HuH-7.5 (cell line): ENCODE measurements at places on chromosomes 3 and 15.

- no peak for DNase-seq
These were observed 125.3 kb upstream of the THBS1 start for GRCh38 chr15:39455471-39455991.

DNA sequence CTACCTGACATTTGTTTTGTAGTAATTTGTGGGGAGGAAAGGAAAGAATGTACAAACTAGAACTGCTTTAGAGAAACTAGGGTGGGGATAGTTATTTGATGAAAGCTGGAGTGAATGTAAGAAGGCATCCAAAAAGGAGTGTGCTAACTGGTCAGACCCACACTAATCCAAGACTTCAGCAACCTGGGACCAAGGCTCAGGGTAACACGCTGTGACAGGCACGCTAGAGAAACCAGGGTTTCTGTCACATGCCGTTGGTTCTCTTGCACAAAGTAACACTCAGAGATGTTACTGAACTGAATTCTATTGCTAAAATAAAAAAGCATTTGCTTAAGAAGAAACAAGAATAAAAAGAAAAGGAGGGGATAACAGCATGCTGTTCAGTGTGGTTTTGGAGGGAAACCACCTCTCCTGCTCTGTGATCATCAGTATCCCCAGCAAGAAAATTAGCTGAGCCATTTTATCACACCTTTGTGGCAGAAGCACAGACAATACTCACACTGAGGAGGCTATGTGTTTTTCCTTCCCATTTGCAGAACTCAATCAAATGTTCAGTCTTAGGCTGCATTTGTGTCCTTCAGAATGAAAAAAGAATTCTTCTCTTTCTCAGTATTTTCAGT is 2.8 kb upstream of the CCDC80 start:
- no peak for DNase-seq

GRCh38 chr3:30477149-30477921 is 129.1 kb upstream of the TGFBR2 start:
- DNase-seq = no peak

DNA sequence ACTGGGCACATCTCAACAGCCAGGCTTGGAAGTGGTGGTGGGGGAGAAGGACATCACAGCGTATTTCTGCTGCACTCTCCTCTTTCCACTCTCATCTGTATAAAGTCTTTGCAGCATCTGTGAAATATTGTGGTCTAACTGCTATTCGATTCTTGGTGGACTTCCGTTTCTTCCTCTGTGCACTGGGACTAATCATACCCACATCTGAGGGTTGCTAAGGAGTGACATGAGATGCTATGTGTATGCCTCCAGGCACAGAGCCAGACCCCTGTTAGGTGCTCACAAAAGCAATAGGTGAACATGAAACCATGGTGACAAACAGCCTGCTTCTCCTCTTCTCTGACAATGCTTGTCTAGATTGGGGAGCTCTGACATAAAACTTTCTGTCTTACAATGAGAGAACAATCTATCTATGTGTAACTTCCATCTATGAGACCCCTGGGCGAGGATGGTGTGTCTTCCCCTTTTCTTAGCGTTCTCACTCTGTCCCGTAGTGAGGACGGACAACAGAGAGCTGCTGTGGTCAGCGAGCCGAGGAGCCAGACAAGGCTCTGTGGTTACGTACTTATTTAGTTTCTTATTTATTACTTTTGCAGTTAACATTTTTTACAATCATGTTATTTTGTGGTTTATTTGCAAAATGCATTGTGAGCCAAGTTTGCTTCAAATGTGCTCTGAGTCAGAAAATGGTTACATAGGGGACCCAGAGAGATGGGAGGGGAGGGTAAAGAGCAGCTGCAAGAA is 196.7 kb upstream of the TPRG1 start:
- DNase-seq = no peak

GRCh38 chr3:122743581-122744120 is 50.0 kb downstream of the HSPBAP1 start:
- no peak for DNase-seq

DNA sequence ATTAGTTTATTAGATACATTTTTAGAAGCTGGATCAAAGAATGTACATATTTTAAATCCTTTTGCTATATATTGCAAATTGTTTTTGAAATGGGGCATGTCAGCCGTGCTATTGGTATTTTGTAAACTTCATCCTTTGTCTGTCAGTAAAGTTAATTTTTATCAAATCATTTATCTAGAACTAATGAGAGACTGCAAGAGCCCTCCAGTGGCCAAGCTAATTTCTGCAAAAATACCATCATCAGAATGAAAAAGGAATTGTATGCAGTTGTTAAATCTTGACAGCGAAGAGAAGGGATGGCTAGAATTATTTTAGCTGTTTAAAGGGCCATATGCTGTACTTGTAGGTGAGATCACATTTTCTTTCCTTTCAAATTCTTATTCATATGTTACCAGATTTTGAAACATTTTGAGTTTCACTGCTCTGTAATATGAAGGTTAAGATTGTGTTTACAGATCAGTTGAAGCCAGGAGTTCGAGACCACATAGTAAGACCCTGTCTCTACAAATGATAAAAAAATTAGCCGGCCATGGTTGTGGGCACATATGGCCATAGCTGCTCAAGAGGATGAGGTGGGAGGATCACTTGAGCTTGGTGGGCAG is 8.1 kb upstream of the CLDN11 start:
- DNase-seq = no peak

DNA sequence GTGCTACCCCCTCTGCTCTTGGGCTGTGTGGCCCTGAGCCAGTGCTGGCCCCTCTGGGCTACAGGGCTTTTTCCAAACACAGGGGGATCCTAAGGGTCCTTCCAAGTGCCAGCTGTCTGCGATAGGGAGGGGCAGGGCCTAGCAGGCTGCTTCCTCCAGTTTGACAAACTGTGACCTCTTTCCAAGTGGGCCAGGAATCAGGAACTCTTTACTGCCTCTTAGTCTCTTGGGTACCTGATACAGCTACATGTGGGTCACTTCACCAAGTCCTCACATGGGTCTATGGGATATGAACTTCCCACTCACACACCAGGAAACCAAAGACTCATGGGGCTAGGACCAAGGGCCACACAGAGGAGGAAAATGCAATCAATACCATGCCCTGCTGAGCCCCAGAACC is 25.4 kb downstream of the SEC61A1 start:
- no peak for DNase-seq

DNA sequence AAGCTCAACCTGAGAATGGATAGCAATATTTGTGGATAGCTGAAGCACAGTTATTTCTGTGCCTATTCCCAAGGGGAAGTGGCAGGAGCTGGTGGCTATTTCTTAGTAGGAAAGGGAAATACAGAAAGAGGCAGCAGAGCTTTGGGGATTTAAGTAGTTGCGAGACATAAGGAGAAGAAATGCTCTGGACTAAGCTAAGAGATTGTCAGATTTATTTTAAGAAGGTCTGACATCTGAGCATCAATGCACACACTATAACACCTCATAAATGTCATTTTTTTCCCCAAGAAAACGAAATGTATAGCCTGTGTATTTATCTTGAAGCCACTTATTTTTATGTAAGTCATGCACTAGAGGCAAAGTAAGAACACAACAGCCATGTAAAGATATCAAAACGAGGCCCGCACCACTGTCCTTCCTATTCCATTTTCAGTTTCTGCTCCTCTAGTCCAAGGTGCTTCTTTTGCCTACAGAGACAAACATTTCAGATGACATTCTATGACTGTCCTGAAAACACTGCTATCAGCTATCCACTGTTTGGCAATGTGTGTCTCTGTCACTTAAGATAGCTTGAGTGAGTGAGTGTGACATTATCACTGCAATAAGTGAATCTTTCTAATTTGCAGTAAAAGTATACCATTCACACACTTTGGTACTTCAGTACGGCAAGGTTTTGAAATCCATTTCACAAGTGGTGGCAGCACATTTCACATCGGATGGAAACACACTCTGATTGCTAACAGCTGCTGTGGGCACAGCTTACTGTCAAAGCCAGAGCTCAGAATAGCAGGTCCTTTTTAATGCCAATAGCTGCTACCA is 62.7 kb upstream of the ICE2 start:
- no peak for DNase-seq

DNA sequence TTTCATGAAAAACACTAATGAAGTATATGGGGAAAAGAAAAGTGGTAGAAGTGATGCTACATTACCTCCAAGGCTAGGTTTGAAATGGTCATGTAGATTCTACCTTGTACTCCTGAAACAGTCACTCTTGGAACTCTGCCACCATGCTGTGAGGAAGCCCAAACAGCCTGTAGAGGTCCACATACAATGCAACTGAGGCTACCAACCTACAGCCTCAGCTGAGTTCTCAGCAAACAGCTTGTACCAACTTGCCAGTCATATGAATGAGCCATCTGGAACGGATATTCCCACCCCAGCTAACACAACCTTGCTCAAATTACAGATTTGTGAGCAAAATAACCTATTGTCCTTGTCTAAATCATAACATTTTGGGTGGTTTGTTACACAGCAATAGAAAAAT is 193.5 kb downstream of the ULK4 start:
- DNase-seq = no peak

- DNase-seq = no peak
These were observed 408.0 kb downstream of the TBL1XR1 start for GRCh38 chr3:176789281-176789705.

DNA sequence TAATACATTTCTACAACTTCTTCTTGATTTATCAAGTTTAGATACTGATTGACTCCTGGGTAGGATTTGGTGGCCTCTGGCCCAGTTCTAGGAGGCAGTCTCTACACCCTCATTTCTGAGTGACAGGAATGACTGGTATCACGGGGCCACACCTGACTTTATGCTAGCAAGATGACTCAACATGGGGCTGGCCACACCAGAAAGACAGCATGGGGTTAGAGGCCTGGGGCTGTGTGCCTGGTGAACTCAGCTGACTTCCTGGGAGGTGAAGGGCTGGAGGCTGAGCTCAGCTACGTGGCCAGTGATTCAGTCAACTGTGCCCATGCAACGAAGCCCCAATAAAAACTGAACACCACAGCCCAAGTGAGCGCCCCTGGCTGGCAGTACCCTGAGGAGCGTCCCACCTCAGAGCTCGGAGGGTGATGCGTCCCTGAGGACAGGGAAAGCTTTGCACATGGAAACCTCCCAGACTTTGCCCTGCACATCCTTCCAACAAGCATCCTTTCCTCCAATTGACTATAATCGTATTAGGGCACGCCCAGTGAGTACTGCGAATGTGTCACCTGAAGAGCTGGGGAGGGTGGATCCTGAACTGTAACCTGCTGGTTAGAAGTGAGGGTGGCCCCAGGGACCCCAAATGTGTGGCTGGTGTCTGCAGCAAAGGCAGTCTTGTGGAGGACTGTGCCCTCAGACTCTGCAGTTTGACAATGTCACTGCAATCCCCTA is 57.2 kb downstream of the NIPA2 start:
- peak; percentile 39 for DNase-seq
